ENCODE measurements at places on chromosomes 6 and 20.

DNA sequence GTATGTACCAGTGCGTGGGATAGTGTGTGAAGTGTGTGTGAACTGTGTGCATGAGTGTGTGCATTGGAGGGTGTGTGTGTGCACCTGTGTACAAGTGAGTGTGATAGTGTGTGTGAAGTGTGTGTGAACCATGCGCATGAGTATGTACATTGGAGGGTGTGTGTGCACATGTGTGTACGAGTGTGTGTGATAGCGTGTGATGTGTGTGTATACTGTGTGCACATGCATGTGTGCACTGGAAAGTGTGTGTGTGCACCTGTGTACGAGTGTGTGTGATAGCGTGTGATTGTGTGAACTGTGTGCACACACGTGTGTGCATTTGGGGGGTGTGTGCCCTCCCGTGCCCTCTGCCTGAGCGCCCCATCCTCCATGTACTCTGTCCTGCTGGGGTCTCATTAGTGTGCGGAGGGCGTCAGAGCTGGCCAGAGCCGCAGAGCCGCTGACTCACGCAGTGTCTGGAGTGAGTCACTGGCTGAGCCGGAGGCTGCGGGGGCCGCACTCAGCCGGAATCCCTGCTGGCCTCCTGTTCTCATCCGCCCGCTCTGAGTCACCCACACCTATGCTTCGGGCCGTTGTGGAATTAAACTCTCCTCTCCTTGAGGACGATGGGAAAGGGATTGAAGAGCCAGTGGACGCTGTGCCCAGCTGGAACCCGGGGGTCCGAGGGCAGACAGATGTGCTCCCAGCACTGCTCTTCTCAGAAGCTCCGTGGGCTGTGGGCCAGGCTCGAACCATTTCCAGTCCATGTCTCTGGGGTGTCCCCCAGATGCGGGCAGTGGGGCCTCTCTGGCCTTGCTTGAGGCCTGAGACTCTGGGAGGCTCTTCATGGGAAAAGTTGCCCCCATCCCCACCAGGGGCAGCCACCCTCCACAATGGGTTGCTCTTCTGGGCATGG lies 27.3 kb upstream of the STX16 start:
- no peak for DNase-seq

DNA sequence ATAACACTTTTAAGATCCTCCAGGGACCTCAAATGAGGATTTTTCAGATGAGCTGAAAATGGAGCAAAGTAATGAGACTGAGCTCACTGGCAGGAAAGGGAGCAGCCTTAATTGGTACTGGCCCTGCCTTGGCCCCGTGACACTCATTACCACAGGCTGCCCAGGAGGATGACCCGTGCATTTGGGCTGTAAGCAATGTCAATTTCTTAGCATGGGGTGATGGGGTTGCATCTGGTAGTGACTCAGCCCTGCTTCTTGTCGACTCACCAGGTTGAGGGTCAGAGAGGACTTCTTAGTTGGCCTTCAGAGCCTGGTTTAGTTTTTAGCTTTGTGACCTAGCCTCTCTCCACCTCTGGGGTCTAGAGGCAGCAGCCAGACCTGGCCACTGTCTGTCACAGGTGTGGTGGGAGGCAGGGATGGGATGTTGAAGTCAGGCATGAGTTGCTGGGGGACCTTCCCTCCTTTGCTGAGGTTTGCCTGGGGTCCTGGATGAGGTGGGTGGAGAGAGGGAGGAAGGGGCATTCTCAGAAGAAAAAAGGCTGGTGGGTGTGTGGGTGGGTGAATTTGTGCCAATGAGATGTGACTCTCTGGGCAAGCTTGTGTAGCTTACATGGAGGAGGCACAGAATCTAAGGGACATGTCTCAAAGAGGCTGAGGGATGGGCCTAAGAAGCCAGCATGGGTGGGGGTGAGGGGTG lies 25.9 kb upstream of the EPB41L1 start:
- no peak for DNase-seq

GRCh38 chr6:163414946-163415619 lies 565 bp downstream of the QKI start:
- peak; percentile 45 for DNase-seq

GRCh38 chr6:139257291-139257690 lies 34.5 kb downstream of the TXLNB start:
- no peak for DNase-seq

GRCh38 chr6:18036781-18037180 lies 49.3 kb upstream of the KIF13A start:
- no peak for DNase-seq

DNA sequence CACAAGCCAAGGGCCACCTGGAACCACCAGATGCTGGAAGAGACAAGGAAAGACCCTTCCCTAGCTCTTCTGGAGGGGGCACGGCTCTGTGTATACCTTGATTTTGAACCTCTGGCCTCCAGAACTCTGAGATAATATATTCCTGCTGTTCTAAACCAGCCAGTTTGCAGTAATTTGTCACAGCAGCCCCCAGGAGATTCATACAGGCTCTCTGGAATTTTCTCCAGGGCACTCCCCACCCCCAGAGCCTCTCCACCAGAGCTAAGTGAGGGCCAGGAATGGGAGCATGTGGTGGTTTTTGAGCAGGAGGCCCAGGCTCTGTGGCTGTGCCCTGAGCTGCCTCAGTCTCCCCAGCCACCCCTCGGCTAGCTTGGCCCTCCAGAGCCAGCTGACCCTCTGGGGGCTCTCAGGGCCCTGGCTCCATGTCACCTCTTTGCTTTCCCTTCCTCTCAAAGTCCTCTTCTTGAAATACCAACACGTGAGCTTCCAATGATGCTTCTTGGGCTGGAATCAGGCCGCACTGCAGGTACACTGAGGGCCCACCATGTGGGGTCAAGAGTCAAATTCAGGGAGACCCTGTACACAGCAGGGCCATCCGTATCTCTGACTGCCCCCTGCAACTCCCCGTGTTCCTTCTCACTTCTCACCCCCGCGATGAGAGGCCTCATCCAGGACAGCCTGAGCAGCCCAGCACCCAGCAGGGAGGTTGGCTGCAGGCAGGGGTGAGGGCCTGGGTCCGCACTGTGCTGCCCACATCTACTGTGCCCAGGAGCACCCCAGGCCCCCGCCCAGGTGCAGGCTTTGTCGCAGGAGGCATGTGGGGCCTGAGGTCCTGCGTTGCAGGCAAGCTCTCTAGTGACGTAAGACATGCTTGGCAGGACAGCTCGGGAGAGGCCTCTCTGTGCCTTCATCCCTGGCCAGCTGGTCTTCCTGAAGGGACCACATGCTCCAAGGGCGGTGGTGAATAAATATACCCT lies 155.5 kb downstream of the ANKRD60 start:
- DNase-seq: no peak

- no peak for DNase-seq
These were observed 31.7 kb upstream of the ASXL1 start for GRCh38 chr20:32326504-32326845.

DNA sequence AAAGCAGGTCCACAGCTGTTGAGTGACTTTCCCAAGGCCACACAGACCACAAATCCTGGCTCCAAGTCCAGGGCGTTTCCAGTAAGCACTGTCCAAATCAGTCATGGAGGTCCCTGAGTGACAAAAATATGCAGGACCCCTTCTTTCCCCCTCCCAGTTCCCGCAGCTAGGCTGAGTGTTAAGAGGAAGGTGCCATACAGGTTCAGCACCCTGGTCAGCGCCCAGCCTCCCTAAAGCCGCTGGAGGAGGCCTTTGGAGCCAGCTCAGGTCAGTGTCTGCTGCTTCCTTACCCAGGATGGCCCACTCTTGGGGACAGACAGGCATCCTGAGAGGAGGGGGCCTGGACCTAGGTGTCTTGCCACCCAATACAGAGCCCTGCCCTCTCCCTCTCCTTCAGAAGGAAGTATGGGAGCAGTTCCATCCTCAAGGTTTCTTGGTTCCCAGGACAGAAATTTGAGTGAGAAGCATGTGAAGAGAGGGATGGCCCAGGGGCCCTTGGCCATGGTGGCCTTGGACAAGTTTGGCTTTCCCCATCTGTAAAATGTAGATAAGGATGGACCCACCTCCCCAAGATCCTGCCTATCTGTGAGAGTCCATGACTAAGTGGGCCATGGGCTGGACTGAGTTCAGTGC lies 13.2 kb downstream of the TMEM74B start:
- peak; percentile 38 for DNase-seq

GRCh38 chr20:944774-945410 lies 28.8 kb upstream of the ANGPT4 start:
- no peak for DNase-seq

DNA sequence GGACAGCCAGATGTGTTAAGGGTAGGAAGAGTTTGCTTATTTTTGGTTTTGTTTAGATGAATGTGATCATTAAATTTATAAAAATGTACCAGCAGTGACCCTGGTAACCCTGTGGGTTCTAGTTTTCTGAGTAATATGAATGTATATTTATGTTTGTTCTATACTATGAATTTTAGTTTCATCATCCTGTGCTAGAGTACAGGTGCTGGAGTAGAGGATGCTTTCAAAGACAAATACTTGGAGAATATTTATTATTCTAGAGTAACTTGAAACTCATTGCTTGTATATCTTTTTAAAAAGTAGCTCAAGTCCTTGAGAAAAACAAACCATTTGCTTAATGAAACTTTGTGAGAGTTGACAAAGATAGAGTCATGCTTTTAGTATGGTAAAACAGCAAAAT lies 7.8 kb downstream of the LRRC1 start:
- no peak for DNase-seq

DNA sequence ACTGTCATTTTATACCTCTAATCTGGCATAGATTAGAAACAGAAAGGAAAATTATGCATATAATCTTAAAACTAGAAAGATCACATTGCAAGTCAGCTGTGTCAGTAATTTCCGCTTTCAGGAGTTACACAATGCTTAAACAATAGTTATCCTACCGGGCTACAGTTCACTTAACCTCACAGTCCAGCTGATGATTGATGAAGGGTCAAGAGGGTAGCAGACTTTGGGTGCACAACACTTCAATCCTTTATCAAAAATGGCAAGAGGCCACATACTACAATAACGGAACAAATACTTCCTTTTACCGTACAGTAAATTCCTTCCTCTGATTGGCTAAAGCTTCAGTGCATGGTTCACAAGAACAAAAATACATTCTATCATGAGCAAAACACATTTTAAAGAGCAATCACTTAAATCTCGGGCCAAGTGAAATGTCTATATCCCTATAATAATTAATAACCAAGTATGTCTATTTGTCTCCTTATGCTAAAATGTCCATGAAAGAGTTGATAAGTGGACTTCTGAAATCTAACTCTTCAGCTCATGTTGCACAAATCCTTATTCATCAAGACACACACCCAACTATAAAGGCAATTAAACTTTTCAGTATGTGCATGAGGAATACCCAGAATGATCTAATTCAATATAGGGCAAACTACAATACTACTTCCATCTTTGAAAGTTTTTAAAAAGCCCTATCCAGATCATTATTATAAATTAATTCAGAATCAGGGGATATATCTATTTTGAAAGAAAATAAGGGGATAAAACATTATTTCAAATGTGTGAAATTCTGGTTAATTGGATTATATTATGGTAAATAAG lies 76.8 kb downstream of the HIVEP2 start:
- peak; percentile 83 for DNase-seq

- DNase-seq: no peak
These were observed 25.9 kb upstream of the MAFB start for GRCh38 chr20:40714916-40715315.

GRCh38 chr20:61599541-61599992 lies 347.5 kb downstream of the CDH4 start:
- no peak for DNase-seq

GRCh38 chr20:54276577-54277169 lies 68.8 kb downstream of the PFDN4 start:
- no peak for DNase-seq

DNA sequence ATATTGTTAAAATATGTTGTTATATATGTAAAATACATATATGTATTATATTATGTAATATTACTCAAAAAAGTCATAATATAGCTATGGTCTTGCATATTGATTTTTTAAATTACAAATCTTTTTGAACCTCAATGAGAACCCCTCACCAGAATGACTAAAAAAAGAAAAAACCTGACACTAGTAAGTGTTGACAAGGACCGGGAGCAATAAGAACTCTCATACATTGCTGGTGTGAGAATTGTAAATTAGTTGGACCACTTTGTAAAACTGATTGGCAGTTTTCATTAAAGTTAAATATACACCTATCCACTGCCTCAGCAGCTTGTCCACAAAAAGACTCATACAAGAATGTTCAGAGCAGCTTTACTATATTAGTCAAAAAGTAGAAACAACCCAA lies 280.0 kb downstream of the BMP7 start:
- no peak for DNase-seq

DNA sequence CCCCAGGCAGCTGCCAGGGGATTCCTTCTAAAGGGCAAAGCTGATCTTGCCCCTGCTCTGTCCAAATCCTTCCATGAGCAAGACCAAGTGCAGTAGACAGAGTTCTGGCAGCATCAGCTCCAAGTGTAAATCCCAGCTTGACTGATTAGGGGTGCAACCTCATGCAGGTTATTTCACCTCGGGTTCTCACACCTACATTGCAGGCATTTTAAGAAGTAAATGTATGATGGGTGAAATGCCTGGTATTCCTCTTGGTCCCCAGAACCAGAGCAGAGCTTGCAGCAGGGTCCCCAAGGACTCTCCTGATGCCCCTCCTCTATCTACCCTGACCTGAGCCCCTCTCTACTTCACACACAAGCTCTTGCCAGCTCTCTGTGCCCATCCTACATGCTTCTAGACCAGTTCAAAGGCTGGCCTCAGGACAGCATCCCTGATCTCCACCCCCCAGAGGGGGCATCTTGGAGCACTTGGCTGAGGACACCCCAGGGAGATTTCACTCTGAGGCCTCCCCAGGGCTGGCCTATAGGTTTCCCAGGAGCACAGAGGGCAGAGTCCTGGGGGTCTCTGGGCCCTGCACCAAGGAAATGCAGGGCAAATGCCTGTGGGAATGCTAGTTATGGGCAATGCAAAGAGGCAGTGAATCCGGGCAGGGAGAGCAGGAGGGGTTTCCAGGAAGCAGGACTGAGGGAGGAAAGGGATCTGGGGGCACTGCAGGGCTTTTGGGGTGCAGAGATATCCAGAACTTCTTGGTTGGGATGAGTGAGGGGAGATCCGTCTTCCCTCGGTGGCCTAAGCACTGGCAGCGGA lies 1.0 kb downstream of the LZTS3 start:
- DNase-seq: no peak

- DNase-seq: no peak
These were observed 20.9 kb upstream of the SPO11 start for GRCh38 chr20:57308451-57309271.

DNA sequence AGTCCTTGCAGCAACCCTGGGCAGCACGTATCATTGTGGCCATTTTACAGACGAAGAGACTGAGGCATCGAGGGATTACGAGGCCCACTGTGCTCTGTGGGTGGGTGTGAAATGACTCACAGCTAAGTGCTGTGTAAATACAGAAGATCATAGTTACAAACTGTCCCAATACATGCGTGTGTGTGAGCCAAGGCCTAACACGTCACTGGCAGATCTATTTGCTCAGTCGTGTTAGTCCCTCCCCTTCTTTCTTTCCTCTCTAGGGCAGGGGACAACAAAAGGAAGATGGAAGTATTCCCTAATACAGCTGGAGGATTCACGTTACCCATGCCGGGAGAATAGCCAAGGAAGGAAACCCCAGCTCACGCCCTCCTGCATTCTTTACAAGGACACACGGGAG lies 175.9 kb downstream of the CDC5L start:
- DNase-seq: peak; percentile 52

All from lung (tissue), 17 donors.